ENCODE measurements at places on chromosomes 2 and 18.

- no peak for DNase-seq
Observed at GRCh38 chr2:118850168-118850900, 2.9 kb upstream of the EN1 start.

- DNase-seq, result no peak
Observed at GRCh38 chr2:133292259-133292658, 276.0 kb downstream of the NCKAP5 start.

- DNase-seq, result no peak
Observed at GRCh38 chr2:176769499-176770370, 442.9 kb upstream of the HNRNPA3 start.

DNA sequence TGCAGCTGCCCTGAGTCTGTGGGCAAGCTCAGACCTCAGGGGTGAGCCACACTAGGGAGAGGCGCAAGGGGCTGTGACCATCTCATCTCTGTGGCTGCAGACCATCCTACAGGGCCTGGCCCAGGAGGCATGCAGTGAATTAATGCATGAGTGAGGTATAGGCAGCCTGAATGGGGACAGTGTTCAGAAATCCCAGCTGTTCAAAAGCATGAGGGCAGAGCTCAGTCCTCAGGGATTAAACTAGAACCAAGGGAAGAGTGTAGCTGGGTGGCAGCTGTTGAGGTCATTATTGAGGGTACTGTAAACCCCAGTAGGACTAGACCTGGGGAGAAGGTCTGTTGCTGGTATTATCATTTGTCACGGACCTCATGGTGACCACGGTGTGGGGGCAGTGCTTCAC is 17.0 kb downstream of the TMEM177 start:
- no peak for DNase-seq

DNA sequence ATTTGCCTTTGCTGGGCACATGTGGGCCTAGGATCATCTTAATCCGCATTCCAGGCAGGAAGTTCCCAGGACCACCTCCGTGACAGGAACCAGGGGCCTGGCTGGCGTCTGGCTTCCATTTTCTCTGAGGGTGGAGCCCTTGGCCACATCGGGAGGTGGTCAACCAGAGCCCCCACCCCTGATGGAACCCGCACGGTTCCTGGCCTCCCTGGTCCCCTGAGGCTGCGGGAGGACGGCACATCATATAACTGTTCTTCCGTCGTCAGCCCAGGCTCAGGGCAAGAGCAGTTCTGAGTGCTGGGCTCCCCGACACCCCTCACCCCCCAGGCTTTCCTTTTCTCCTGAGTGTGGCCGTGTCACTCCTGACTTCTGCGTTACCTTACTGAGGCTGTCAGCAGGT is 13.5 kb downstream of the ESPNL start:
- DNase-seq, result no peak

DNA sequence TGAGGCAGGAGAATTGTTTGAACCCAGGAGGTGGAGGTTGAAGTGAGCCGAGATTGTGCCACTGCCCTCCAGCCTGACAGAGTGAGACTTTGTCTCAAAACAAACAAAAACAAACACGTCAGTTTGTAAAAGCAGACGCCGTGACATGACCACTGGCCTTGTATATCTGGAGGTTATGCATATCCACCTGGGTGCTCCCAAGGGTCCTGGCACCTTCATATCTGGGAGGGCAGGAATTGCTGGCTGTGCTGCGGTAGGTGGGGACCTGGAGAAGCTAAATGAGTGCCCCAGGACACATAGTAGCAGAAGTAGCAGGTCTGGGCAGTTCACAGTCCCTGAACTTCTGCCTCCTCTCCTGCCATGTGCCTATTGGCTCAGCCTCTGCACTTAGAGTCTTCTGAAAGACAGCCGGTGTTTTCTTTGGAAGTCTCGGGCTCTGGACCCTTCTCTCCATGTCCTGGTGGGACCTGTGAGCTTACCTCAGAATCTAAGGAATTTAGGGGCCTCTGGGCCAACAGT is 30.9 kb upstream of the IL1R2 start:
- DNase-seq, result no peak

DNA sequence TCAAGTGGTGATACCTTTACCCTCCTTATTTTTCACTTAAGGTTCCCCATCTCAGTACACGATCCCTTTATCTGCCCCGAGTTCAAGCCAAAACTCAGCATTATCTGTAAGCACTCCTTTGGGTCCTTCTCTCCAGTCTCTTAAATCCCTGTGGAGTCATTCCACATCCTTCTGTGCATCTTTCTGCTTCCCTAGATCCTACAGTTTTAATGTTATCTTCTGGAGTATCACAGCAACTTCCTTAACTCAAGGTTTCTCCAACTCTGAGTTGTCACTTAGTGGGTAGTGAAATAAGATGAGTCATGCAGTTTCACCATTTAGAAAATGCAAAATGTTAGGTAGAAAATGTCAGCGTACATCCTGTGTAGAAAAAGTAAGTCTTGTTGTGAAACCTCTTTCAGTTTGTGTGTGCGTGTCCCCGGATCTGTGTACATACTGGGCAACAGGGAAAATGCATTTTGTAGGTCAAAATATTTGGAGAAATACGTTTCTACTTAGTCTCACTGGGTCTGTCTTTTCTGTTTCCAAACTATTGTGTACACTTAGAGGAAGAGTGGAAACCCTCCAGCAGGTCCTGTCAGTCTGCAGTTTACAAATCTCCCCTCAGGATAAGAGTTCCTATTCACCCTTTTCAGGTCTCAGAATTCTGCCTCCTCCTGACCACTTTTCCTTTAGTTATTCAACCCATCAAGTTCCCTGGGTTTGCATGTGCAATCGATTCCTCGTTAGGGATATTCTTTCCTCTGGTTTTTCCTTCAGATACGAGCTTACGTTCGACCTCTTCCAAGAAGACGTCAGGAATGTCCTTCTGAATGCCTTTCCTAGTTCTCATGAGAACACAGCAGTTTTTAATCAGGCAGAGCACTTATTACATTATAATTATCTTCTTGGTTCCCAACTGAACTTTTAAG is 154.8 kb downstream of the TGIF1 start:
- DNase-seq, result peak; percentile 81

DNA sequence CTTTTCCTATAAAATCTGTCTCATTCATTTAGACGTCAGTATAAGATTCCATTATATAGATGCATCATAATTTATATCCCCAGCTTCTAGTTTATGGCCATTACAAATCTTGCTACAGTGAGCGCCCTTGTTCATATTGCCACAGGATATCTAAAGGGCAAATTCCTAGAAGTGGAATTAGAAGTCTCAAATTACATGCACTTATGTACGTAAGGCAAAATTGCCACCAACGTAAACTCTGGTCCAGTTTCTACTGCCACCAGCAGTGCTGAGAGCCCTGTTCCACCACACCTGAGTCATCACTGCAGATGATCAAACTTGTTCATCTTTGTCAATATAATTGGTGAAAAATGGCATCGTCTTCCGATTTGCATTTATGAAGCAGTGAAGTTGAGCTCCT is 90.9 kb upstream of the ID2 start:
- DNase-seq, result no peak

GRCh38 chr2:101545950-101546349 is 71.0 kb upstream of the RFX8 start:
- no peak for DNase-seq

DNA sequence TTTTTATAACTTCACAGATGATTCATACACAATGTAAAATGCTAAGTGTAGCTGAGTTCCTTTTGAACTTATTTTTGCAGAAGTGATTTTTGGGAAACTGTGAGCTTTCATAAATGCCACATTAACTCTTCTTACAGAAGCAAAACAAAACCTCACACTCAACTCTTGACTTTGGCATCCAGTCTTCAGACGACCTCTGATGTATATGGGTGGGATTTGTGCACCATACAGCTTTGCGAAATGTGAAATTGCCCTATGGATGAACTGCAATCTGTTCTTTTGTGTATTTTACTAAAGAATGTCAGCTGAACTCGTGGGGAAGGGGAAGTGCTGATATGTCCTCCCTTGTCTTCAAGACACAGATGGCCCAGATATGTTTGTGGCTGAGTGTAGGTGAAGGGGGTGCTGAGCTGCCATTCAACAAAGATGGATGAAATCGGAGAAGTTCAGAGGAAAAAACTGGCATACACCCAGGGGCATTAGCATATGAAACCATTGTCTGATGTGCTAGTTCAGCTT is 218.3 kb downstream of the PTGR3 start:
- DNase-seq, result no peak

GRCh38 chr2:53131416-53131815 is 636.2 kb upstream of the CHAC2 start:
- DNase-seq, result no peak

DNA sequence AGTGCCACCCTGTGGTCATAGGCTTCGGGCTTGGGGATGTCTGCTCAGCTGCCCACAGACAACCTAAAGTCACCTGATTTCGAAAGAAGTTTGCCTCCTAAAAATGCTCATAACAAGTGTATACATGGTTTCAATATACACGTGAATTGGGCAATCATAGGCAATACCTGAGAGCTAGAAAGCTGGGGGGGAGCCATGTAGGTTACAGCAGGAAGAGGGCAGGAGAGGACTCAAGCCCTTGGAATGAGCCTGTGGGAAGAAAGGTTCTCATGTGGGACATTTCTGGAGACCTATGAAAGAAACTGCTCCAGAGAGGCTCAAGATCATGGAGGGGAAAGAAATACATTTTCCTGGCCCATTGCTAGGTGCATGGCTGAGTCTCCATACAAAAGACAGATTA is 109.7 kb downstream of the ACOXL start:
- DNase-seq, result no peak

DNA sequence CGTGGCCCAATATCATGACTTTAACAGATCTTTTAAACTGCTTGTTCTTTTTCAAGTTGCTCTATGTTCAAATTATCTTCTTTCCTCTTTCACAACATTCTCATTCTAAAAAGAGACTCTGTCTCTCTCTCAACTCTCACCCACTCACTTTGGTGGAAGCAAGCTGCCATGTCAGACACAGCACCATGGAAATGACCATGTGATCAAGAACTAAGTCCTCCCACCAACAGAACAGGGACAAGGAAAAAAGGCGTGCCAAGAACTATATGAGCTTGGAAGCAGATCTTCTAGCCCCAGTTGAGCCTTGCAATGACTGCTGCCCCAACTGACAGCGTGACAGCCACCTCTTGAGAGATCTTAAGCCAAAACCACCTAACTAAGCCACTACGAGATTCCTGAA is 23.9 kb downstream of the BAZ2B start:
- DNase-seq, result no peak

DNA sequence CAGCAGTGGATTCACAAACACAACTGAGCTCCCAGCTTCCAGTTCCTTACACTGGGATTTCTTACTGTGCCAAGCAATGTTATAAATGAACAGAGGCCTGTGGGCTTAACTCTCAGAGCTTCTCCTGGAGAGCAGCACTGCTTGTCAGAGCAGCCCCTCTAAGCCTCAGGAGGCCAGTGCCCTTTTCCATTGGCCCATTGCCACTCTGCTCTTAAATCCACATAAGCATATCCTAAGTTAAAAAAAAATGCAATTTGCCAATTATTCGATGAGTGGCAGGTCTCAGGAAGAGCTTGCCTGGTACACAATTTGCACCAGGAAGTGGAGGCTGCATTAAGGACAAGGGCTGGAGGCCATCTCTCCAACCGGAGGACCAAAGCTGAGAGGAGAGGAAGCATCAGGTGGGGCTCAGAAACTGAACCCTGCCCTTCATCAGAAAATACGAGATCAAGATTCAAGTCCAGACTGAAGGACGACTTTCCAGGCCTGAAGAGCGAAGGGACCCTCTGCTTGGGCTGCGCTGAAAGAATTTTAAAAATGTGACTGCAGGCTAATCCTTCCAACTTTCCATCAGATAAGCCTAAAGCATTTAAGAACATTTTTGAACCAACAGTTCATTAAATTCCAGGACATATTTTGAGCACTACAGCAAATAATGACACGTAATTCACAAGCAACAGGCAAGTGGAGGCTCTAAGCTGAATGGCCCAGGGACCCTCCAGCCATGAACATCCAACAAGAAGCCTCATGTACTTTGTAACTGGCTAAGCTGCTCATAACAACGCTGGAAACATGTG is 28.4 kb upstream of the PXDN start:
- DNase-seq, result no peak

GRCh38 chr2:104597942-104598341 is 256.0 kb upstream of the POU3F3 start:
- no peak for DNase-seq

DNA sequence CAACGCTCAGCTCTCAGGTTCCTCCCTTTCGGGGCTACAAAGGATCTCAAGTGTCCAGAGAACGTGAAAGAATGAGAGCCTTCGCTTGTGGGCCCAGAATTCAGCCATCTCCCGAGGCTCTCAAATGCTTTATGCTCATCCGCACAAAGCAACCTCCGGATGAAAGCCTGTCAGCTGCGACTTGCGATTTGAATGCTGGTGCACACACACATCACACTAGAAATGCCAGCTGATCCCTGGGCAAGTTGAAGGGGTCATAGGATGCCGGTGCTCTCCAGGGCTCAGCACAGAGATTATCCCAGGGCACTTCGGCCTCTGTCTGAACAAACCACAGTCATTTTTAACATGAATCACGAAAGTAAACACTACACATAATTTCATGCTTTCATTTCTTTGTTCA is 141.8 kb upstream of the MYT1L start:
- DNase-seq, result no peak

DNA sequence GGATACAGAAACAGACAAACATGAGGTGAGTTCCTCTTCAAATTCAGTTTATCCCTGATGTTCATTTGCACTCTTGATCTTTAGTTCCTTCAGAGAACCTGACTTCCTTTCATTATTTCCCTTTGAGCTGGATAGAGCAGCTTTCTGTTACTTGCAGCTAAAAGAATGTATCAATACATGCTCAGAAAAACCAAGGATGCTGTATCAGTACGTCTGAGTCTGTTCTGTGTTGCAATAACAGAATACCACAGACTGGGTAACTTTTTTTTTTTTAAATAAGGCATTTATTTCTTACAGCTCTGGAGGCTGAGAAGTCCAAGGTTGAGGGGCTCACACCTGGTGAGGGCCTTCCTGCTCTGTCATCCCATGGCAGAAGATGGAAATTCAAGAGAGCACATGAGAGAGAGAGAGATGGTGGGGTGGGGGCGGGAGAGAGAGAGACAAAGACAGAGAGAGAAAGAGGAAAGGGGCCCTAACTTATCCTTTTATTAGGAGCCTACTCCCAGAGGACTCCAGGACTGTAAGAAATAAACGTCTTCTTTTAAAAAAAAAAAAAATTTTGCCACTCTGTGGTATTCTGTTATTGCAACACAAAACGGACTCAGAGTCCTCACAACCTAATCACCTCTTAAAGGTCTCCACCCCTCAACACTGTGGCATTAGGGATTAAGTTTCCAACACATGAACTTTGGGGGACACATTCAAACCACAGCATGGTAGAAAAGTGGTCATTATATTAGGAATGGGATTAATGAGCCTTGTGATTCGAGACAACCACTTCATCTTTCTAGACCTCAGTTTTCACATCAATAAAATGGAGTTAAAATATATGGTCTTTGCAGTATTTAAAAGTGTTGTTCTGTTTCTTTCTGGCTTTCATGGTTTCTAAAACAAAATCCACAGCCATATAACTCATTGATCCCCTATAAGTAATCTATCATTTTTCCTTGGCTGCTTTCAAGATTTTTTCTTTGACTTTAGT is 18.4 kb upstream of the SELENOI start:
- no peak for DNase-seq

GRCh38 chr2:26281226-26281625 is 36.5 kb downstream of the HADHB start:
- DNase-seq, result no peak

- DNase-seq, result no peak
Observed at GRCh38 chr18:35835366-35835765, 137.1 kb upstream of the RMP24 start.

All from Panc1 (cell line).